T-helper 9 cell (primary cell): ENCODE measurements at places on chromosomes 6 and 20.

DNA sequence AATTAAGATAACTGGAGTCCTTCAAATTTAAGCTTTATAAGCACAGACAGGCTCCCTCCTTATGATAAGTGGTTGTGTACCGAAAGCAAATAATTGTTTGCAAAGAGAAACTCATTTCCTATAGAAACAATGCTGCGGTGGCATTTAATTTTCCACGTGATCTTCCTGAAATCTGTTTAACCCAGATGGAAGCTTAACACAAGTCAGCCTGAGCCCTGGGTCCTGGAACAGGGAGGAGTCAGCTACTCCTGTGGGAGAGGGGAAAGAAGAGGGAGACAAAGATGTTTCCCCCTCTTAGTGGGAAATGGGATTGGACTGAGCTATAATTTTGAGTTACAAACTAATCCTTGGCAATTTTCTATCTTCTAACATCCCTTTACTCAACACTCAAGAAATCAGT, 136.5 kb downstream of the ELOVL4 start:
- no peak for DNase-seq

DNA sequence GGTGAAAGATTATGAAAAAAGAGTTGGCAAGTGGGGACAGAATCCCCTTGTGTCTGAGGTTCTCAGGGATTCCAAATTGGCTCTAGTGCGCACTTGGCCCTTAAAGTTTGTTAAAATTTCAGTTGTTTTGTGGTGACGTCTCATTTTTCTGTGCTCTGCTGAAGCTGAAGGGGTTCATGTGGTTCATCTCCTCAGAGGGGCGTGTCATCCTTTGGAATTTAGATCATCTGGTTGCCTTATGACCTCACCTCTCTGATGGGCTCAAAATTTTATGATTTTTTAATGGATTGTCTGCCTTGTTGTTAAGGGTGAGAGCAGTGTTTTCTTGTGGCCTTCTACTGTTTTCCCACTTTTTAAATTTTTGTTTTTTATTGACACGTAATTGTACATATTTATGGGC, 20.3 kb downstream of the CYB5R4 start:
- no peak for DNase-seq

GRCh38 chr6:155454008-155454407, 1.6 kb downstream of the NOX3 start:
- no peak for DNase-seq

DNA sequence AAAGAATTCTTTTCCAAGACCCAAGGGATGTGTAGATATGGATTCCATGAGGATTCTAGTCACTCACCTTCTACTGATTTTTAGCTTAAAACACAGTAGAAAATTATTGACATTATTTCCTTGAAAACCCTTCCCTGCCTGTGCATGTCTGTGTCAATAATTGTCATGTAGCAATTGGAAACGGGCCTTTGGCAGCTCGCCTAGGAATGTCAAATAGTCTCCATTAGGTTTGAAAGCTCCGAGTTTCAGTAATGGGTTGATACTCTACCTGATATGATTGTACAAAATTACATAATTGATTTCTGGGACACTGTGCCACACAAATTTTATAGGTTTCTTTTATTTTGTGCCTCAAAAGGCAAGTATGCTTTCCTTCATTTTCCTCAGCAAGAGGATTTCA, 515.2 kb upstream of the ARID1B start:
- no peak for DNase-seq

DNA sequence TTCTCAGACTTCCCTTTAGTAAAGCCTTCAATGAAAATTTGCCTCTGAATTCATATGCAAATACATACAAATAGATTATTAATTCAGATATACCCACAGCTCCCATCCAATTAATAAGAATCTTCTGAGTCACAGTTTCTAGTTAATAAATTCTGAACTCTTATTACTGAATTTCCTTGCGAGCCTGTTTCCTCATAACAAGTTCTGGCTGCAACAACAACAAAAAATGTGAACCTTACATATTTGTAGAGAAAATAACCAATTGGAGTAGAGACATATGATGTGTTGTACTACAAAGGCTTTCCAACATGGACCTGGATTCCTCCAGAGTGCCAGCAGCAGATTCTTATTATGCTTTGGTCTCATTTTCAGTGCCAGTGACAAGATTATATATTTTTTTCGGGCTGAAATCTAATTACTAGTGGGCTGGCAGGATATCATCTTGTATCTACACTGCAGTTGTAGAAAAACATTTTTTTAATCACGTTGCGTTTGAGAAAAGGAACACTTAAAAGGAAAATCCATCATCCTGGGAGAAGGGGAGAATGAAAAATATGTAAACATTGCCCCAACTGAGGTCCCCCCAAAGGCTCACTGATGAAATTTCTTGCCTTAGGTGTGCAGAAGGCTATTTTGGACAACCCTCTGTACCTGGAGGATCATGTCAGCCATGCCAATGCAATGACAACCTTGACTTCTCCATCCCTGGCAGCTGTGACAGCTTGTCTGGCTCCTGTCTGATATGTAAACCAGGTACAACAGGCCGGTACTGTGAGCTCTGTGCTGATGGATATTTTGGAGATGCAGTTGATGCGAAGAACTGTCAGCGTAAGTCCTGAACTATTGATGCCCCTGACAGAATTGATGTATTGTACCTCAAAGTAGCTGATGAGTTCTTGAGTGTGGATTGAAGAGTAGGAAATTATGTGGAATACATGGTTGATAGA, 404.6 kb downstream of the LAMA2 start:
- no peak for DNase-seq

GRCh38 chr20:61580958-61581824, 329.1 kb downstream of the CDH4 start:
- no peak for DNase-seq

DNA sequence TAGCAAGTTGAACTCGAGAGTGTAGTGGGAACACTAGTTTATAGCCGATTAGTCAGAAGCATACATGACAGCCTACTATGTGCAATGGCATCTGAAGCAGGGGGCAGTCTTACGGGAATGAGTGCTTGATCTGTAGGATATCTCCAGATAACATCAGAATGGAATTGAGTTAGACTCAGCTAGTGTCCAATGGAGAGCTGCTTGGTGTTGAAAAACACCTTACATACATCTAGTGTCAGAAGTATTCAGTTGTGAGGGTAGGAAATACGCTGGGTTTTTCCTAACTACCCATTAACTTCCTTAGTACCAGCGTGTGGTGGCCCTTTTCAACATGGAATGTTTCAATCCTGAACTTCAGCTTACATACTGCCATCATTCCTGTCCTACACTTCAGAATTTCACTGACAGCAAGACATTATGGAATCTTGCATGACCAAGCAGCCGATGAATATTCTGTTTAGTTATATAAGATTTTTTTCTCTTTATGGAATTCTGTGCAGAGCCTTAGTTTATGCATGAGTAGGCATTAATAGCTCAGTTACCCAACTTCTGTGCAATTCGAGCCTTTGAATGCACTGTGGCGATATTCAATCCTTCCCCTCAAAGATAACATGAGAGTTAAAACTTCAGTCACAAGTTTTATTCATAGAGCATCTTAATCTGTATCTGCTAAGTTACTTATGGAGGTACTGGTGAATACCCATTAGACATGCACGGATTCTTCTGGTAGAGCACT, 218.6 kb upstream of the MOCS1 start:
- DNase-seq = no peak

DNA sequence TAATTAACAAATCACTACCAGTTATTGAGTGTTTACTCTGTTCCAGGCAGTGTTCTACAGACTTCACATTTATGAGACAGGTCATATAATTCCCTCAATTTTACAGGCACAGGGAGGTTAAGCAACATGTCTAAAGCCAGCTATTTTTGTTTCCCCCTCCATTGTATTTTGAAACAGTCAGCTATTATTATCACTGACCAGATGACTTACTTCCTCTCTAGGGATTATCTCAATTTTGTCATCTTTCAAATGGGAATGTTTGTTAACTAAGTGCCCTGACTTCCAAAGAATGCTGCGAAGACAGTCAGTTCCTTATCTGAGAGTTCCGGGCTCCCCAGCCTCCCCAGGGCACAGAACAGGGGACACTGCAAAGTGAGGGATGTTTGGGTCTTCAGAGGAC, 5.6 kb upstream of the CNPY3 start:
- DNase-seq = no peak

- DNase-seq = no peak
Measured at GRCh38 chr6:55825402-55826051, 49.9 kb downstream of the BMP5 start.

DNA sequence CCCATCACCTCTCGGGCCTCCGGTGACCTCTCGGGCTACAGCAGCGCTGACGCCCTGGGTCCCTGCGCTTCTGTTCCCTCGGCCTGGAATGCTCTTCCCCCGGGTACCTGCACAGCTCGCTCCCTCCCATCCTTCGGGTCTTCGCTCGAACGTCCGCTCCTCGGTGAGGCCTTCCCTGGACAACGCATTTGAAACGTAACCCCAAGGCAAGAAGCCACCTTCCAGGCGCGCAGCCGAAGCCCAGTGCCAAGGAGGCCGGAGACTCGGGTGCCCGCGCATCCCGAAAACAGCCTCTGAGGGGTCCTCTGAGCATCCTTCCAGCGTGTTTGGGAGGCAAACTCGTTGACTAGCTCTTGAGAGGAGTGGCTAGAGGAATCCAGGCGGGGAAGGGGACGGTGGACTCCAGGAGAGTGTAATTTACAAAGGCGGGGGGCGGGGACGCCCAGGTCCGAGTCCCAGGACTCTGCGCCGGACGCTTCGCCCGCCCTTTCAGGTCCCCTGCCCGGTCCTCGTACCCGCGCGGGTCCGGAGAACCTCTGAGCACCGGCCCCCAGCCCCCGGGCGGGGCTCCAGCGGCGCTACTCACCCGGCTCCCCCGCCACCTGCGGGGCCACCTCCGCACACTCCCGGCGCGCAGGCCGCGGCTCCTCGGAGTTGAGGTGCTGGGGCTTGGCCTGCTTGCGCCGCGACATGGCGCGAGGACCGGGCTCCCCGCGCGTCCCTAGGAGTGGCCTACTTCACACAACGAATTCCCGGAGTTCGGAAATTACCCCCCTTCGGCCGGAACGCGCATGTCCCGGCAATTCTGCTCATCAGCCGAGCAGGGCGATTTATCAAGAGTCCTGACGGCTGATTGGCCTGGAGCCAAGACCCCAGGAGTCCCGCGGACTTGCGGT, 86.8 kb downstream of the ZFP64 start:
- no peak for DNase-seq

- no peak for DNase-seq
Measured at GRCh38 chr6:87588756-87589407, 905 bp downstream of the RARS2 start.

- DNase-seq = no peak
Measured at GRCh38 chr6:10363911-10364310, 51.0 kb downstream of the TFAP2A start.
